ENCODE measurements at places on chromosomes 6 and 20. TPM values are rescaled to one million over a fixed set of nuclear protein-coding genes. Genes with fewer than 3 reads are reported as not detected.

The PRR18 gene
- total RNA-seq = not detected

The HM13 gene
- total RNA-seq = 215 TPM

The ZSCAN16 gene
- total RNA-seq = 4.8 TPM

The SLC22A7 gene
- total RNA-seq = not detected

The OPRM1 gene
- total RNA-seq = not detected

The OVOL2 gene
- total RNA-seq = not detected

The IPCEF1 gene
- total RNA-seq = 4.2 TPM

The HDAC2 gene
- total RNA-seq = 128 TPM

The STAU1 gene
- total RNA-seq = 70.7 TPM

The IL17A gene
- total RNA-seq = not detected

The TUBB gene
- 1,001 TPM for total RNA-seq

The HLA-G gene
- total RNA-seq = 0.91 TPM

The IER3 gene
- 578 TPM for total RNA-seq

The RNF217 gene
- 1.8 TPM for total RNA-seq

The ELOVL2 gene
- total RNA-seq = not detected

- no peak for DNase-seq
These were observed 55.0 kb downstream of the ALDH5A1 start for GRCh38 chr6:24549674-24550353.

- DNase-seq = no peak
These were observed 1292.6 kb upstream of the MAP3K7 start for GRCh38 chr6:91879386-91879995.

- DNase-seq = no peak
These were observed 26.3 kb downstream of the METTL24 start for GRCh38 chr6:110331816-110332215.

DNA sequence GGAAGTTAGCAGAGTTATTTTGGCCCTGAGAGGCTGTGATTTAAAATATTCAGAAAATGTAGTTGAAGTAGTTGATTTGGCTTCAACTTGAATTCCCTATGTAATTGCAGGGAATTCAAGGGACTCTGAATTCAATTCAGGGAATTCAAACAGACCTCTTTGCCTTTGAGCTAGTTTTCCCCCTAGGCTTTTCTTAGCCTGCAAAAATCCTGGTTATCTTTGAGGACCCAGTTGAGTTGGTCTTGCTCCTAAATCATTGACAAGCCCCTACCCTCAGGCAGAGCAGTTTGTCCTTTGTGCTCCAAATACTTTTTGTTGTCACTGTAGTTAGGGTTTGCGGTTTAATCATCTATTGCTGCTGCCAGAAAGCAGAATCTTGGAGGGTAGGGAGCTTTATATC, 20.4 kb downstream of the GCNT2 start:
- no peak for DNase-seq

GRCh38 chr6:102438171-102438570, 1044.7 kb downstream of the GRIK2 start:
- no peak for DNase-seq

- DNase-seq = no peak
These were observed 81.0 kb downstream of the GPX5 start for GRCh38 chr6:28606424-28607391.

GRCh38 chr20:32622585-32623468, 37.7 kb upstream of the NOL4L start:
- no peak for DNase-seq

GRCh38 chr6:138440758-138441357, 36.8 kb downstream of the HEBP2 start:
- DNase-seq = no peak

DNA sequence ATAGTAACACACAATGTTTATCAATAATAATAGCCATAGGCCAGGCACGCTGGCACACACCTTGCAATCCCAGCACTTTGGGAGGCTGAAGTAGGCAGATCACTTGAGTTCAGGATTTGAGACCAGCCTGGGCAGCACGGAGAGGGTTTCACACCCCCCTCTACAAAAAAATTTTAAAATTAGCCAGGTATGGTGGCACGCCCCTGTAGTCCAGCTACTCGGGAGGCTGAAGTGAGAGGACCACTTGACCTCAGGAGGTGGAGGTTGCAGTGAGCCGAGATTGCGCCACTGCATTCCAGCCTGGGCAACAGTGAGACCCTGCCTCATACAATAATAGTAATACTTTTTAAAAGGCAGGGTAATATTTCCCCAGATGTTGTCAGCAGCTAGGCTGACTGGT, 7.9 kb upstream of the MAPRE1 start:
- no peak for DNase-seq

GRCh38 chr6:80338201-80338836, 231.8 kb downstream of the BCKDHB start:
- DNase-seq = peak; percentile 32

DNA sequence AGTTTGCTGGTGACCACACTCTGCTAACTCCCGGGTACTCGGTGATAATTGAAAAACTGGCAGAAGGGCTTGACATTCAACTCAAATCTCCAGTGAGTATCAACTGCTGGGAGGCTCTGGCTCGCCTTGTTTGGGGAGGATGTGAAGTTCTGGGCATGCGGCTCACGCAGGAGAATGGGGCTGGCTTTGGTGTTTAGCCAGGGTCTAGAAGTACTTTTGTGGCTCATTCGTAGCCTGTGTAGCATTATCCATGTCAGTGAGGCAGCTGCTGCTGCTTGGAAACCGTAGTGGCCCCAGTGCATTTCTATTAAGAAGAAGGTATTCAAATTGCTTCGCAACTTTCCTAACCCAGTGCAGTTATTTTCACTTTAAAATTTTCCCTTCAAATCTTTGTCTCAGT, 52.2 kb downstream of the KDM1B start:
- no peak for DNase-seq

DNA sequence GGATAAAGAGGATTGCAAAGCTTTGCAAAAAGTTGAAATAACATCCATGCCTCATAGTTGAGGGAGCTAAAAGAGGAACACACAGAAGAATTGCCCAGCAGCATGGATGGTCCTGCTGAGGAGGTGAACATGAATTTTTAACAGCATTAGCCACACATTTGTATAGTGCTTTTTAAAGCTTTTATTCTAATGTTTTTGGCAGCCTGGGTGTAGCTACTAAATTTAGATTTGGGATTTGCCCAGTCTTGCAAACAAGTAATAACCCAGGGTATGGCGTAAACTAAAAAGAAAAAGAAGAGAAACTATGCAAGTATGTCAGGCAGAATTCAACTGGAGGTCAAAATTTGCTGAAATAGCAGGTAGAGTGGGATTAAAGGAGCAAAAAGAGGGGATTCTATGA, 75.1 kb upstream of the PTPRK start:
- no peak for DNase-seq

GRCh38 chr6:138291849-138292181, 73.5 kb upstream of the PBOV1 start:
- DNase-seq = no peak

GRCh38 chr6:140731741-140732140, 1357.3 kb upstream of the CITED2 start:
- DNase-seq = no peak

GRCh38 chr20:57236813-57237584, 29.4 kb downstream of the BMP7 start:
- no peak for DNase-seq

DNA sequence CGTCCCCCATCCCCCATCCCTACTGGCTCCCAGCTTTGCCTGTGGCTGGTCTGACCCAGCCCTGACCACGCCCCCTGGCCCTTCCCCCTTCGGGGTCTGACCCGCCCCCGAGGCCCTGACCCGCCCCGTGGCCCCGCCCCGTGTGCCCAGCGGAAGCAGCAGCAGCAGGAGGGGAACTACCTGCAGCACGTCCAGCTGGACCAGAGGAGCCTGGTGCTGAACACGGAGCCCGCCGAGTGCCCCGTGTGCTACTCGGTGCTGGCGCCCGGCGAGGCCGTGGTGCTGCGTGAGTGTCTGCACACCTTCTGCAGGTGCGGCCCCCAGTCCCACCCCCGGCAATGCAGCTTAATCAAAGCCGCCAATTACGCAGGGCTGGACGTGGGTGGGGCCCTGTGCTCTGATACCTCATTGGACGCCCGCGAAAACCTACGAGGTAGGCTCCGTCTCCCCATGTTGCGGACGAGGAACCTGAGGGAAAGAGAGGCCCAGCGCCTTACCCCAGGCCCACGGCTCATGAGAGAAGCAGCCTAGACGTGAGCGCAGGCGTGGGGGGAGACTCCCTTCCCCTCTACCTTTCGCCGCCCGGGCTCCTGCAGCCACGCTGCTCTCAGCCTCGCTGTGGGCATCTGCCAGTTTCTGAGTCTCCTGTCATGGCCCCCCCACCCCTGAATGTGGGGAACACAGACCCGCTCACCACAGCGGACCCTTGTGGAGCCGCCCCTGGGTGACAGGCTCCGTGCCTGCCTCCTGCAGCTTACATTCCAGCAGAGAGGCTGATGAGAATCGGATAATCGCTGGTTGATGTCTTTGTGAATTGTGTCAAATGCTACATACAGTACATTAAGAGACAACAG, 12.8 kb downstream of the RBCK1 start:
- DNase-seq = no peak

DNA sequence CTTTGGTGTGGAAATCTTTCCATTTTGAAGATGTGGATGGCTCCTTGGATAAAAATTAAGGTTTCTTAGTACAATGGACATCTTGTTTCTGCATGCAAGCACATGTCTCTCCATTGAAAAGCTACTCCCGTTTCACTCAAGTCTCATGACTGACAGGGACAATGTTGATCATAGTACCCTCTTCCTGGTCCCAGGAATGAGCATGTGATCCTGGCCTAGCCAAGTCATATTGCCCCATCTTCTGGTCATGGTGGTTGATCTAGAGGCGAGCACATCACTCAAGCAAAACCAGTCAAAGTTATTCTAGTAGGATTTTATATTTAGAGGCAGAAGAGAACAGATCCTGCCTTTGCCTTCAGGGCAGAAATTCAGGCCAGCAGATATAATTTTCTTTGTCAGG, 12.2 kb upstream of the CBLN4 start:
- no peak for DNase-seq

DNA sequence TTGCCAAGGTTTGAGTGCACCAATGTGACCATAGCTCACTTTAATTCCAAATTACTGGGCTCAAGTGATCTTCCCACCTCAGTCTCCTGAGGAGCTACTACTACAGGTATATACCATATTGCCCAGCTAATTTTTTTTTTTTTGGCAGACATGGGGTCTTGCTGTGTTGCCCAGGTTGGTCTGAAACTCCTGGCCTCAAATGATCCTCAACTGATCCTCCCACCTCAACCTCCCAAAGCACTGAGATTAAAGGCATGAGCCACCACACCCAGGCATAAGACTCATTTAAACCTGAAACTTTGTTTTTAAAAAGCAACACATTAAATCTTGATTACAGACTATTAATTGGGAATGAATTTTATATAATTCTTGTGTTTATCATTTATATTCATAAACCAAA, 67.7 kb downstream of the ARHGAP18 start:
- DNase-seq = no peak

All from activated T-helper 1 cell treated with anti-CD3 and anti-CD28 coated beads, Interleukin-12 subunit alpha, Interleukin-12 subunit beta, Interleukin-2, Interleukin-4 antibody, amounts not matched to agents 30 ng/mL and 10 ng/mL and 1 ng/mL, durations not matched to agents 14 hours and 24 hours and 36 hours (primary cell).